ENCODE measurements at places on chromosomes 7 and 10.

DNA sequence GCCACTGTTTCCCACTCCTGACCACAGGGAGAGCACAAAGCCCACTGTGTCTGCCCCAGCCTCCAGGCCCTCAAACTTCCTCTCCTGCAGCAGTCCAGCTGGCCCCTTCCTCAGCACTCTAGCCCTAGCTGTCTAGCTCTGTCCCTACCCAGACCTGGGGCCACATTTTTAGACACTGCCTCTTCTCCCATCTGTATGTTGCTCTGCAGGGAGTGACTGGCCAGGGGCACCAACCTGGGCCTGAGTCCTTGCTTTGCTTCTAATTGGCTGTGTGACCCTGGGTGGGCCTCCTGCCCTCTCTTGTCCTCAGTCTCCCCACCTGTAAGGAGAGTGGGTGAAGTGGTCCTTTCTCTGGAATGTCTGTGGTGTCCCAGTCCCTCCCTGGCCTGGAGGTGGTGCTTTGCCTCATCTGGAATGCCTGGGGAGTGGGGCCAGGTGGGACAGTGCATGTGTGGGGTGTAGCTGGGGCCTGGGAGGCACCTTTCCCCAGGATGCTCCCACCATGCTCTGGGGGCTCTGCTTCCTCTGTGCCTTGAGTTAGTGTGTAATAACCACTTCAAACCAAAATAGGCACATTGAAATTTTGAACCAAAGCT is 25.1 kb downstream of the AQP1 start:
- no peak for DNase-seq

DNA sequence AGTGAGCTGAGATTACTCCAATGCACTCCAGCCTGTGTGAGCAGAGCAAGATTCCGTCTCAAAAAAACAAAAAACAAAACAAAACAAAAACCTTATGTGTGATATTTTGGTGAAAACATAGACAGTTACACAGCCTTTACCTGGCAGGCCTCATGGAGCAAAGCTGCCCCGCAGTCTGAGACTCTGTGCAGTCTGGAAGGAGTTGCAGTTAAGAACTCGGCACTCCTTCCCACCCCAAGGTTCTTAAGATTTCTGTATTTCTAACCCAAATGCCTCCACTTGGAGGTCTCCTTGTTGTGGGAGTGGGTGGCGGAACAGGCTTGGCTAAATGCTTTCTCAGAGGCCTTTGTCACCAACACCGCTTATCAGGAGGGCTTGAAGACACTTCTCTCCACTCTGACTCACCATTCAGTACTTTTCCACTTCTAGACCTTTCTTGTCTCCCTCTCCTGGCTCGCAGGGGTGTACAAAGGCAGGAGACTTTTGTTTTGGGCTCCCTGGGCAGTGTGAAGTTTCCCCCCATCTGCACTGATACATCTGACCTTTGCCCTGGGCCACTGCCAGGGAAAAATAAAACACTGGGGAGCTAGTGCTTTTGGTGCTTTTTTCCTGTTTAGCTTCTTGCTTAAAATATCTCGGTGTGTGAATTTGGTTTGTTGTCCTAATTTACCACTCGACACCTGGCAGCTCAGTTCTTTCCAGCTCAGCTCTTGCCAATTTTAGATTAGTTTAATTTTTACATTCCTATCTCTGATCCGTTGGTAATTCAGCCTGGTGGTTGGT is 51.3 kb upstream of the MAGI2 start:
- no peak for DNase-seq

DNA sequence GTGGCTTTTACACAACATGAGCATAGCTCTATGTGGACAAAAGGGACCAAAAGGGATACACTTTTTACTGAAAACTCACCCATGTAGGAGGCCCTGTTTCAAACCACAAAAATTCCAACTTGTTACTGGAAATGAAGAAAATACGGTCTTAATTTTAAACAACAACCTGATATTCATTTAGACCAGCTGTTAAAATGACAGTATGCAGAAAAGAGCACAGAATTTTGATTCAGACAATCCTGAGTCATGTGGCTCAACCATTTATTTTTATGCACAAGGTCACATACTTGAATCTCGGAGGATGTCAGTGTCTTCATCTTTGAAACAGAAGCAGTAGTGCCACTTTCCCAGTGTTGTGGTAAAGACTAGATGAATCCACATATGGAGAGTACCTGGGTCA is 426.5 kb upstream of the NFE2L3 start:
- DNase-seq, result no peak

DNA sequence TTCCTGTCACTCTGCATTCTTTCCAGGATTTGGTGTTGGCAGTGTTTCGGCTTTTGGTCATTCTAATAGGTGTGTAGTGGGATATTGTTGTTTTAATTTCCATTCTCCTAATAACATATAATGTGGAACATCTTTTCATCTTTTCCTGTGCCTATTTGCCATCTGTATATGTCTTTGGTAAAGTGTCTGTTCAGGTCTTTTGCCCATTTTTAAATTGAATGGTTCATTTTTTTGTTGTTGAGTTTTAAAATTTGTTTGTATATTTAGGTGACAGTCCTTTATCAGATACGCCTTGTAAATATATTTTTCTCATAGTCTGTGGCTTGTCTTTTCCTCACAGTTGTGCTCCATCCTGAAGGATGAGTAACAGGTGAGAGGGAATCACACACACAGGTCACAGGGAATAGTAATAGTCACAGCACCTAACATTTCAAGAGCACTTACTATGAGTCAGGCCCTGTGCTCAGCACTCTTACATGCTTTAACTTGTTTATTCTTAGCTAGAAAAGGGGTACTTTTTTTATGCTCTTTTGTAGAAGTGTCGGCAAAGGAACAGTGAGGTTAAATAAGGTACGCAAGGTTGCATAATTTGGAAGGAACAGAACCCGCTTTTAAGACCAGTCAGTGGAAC is 117.1 kb upstream of the GATA3 start:
- DNase-seq, result no peak

DNA sequence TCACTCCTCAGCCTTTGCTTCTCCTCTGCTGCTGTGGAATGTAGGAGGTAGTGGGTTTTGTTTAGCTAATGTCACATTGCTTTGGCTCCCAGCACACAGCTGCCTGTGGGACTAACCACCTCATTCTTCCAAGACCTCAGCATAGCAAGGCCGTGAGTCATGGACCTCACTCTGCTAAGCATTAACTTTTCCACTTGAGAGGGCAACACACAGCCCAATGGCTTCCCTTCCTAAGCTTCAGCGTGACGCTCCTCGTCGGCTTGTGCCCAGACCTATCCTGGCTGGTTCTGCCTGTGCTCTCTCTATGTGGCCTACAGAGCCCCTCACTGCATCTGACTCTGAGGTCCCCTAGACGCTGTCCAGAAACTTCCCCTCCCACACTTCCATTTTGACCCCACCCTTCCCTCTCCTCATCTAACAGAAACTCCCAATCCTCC is 23.3 kb downstream of the MYOF start:
- DNase-seq, result peak; percentile 67

DNA sequence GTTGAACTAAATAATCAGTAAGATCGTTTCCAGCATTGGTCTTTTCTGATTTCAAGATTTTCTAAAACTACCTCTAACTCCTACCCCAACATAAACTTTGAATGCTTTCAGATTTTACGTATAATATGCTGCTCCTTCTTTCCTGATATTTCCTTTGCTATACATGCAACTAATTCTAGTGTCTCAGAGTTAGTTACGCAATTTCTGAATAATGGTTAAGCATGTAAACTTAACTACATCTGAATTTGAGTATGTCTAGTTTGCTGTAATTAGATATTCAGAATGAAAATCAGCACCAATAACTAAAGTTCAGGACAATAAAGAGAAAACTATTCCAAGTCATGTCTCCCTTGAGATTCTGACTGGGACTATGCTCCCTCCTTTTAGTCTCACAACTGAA is 71.0 kb downstream of the SEMA3C start:
- no peak for DNase-seq

DNA sequence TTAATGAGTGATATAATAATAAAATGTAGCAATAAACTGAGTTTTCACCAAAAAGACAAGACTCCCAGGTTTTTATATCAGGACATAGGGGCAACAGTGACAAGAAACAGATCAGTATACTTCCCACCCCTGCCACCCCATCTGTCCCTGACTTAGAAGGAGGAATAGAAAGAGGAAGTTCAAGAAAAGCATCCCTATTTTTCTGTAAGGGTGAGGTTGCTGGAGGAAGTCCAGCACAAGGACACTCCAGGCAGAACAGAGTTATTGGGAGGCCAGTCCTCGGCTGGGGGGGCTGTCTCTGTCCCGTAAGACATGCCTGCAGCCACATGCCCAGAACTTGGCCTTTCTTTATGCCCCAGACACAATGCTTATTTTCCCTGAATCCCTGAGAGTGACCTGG is 16.5 kb upstream of the TLX1 start:
- peak; percentile 43 for DNase-seq

- no peak for DNase-seq
Observed at GRCh38 chr7:133513608-133514007, 260.7 kb downstream of the EXOC4 start.

GRCh38 chr7:10239695-10240345 is 733.9 kb upstream of the PHF14 start:
- no peak for DNase-seq

DNA sequence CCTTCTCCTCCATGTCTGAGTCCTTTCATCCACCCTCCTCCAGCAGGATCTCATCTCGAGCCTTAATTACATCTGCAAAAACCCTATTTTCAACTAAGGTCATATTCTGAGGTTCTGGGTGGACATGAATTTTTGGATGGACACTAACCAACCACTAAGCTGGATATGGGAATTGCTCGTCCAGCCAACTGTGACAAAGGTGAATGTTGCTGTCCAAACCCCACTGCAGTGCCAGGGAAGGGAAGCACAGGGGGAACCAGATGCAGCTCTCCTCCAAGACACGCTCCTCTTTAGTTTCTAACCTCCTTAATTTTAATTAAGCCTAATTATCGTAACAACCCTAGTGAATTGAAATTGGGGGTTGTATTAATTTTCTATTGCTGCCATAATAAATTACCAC is 65.1 kb upstream of the EBF3 start:
- DNase-seq, result no peak

GRCh38 chr7:120353171-120353570 is 80.2 kb downstream of the KCND2 start:
- no peak for DNase-seq

GRCh38 chr10:82874671-82875070 is 999.7 kb downstream of the NRG3 start:
- no peak for DNase-seq

DNA sequence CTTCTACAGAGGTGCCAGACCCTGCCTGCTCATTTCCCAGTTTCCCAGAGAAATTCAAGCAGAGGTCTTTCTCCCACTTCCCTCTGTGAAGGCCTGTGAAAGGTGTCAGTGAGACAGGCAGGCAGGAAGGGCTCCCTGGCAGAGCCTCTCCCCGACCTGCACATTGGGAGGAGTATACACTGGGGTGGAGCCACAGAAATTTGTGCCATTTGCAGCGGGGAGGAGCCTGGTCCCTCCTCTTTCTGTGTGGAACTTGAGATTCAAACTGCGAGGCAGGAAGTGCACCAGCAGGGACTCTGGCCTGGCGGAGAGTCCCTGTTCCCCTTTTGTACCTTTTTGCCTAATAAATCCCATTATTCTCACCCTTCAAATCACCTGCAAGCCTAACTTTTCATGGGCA is 54.6 kb upstream of the OPN4 start:
- peak; percentile 5 for DNase-seq

DNA sequence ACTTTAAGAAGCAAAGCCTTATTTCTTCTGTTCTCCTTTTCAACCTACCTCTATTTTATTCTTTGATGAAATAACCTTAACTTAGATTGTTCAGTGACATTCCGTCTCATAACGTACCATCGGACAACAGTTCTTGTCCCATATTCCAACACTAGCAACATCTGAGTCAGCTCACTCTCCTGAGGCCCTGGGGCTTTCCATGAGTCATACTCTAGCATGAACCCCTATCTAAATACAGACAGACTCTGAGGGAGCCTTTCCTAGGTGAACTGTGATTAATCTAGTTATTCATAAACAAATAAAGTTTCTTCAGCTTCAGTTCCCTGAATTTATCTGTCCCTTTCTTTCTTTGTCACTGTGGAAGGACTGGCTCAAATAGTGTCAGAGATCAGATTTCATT is 168.7 kb upstream of the LYZL1 start:
- DNase-seq, result no peak

- no peak for DNase-seq
Observed at GRCh38 chr7:84314263-84314662, 119.7 kb upstream of the SEMA3A start.

DNA sequence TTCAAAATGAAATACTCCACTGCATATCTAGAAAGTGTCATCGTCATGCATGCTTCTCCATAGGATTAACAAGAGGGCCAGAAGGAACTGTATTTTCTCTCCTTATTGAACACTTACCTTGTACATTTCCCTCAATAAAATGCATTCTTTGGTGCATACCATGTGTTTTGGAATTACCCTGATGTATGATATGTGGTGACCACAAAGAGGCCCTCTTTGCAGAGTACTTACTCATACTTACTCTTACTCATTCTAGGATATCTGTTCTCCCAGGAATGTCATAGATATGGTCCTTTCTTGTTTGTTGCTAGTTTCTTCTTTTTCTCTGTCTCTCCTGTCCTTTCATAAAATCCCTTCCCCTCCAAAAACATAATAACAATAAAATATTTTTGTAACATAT is 1087.1 kb upstream of the POT1 start:
- DNase-seq, result no peak

DNA sequence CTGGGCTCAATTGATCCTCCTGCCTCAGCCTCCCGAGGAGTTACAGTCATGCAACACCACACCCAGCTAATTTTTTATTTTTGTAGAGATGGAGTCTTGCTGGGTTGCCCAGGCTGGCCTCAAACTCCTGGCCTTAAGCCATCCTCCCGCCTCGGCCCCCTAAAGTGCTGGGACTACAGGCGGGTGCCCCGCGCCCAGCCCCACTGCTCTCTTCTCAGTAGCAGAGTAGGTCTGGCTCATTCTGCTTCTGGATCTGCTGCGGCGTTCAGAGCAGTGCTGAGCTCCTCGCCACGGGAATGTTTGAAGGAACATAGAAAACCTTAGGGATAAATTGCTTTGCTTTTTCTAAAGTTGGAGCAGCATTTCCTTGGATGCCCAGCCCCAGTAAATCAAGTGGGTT is 27.4 kb downstream of the WIPI2 start:
- DNase-seq, result no peak

- DNase-seq, result peak; percentile 3
Observed at GRCh38 chr10:1643161-1643907, 94.0 kb downstream of the ADARB2 start.

DNA sequence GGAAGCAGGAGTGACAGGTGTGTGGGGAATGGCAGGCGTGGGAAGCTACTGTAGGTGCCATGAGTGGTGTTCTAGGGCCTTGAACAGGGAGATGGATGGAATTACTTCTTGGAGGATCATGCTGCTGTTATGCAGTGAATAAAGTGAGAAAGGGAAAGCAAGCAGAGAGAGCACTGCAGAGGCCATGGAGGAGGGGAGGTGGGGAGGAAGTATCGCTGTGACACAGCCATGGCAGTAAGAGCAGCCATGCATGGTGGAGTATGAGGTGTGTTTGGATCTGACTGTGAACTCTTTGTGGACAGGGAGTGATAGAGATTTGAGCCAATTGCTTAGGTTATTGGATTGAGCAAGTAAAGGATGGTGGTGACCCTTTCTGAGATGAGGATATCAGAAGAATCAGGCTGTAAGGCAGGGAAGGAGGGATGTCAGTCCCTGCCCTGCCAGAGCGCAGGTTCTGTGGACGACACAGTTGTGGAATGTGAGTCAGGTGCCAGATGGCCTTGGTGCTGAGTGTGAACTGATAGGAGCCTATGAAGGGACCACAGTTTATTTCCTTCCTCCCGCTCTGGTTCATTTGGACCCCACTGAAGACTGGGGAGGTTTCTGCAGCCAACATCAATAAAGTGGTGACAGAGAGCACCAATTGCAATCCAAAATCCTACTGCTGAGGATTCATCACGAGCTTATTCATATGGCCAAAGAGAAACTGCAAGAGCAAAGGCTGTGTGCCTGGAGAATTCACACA is 105.5 kb upstream of the TMEM72 start:
- no peak for DNase-seq

GRCh38 chr7:39421661-39422060 is 144.5 kb upstream of the YAE1 start:
- DNase-seq, result no peak
